Activated CD4-positive, CD25-positive, alpha-beta regulatory T cell (primary cell): ENCODE measurements at places on chromosomes 5 and 9.

- DNase-seq, result no peak
Measured at GRCh38 chr5:76091351-76091750, 8.2 kb downstream of the SV2C start.

DNA sequence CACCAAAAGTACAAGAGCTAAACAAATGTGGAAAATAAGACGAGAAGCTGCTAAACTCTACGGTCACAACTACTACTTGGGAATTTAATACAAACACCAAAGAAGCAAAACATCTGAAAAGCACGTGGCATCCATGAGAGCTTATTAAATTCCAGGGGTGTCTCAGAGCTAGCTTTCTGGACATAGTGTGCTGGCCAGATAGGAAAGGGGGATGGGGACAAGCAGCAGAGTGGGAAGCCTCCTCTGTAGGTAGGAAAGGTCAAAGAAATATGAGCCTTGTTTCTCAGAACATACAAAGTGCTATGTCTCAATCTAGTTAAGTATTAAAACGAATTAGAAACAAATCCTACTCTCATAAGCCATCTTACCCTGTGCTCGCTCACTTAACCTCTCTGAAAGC lies 51.3 kb upstream of the GOLPH3 start:
- no peak for DNase-seq

DNA sequence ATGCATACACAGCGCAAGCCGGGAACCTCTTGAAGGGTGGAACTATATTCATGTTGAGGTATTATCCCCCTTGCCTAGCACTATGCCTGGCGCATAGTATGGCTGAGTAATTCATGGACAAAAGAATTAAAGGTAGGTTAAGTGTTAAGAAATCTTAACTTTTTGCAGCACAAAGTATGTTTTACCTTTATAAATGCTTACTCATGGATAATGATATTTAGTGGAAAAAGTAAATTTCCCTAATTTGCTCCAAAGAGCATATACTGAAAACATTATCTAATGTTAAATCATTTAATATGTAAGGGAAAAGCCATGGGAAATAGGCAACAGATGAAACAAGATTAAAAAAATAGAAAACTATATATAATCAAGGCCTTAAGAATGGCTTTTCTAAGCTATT lies 296.2 kb downstream of the PJA2 start:
- no peak for DNase-seq

- no peak for DNase-seq
Measured at GRCh38 chr5:55604611-55605067, 69.9 kb upstream of the PLPP1 start.

- DNase-seq, result no peak
Measured at GRCh38 chr5:124783285-124783684, 36.8 kb upstream of the ZNF608 start.

DNA sequence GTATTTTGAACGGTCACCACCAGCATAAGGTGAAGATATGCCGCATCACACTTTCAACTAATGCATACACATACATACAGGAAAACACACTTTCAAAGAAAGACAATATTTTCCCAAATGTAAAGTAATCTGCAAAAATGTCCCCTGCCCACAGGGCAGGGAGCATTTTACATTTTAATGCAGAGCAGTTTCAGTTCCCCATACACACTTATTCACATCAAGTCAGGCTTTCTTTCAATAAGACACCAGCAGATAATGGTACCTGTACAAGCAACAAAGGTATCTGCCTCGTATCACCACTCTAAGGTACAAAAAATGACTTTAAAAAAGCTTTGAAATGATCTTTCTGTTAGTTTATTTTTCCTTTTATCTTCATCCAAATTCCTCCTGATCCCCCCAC lies 247.1 kb upstream of the CCNG1 start:
- DNase-seq, result no peak

DNA sequence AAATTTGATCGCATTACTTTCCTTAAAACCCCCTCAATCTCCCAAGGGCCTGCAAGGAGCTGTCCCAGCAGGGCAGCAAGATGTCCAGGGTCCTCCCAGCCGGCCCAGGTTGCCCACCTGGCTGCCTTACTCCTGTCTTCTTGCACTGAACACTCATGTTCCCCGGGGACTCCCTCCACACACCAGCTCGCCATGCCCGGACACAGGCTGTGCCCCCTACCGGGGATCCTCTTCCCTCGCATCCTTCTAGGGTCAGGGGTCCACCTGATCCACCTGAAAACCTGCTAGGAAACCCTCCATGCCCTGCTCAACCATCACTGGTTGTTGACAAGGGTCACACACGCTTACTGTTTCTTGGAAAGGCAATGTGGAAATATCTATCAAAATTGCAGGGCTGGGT lies 172.0 kb upstream of the MSX2 start:
- DNase-seq, result no peak

- no peak for DNase-seq
Measured at GRCh38 chr9:108662091-108662875, 193.5 kb downstream of the ACTL7B start.

DNA sequence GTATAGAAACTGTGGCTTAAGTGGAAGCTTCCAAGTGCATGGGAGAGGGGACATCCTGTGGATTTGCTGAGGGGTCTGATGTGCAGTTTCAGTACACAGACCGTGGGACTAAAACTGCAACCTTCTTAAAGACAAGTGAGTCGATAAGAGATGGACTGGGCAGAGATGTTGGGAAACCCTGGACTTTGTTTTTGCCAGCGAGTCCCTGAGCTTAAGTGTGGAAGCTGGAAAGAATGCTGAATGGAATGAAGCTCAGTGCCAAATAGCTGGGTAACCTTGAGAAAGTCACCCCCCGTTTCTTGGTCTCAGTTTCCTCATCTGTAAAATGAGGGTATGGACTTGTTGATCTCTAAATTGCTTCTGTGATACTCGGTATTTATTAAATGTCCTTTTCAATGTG lies 37.3 kb upstream of the KLF9 start:
- no peak for DNase-seq

DNA sequence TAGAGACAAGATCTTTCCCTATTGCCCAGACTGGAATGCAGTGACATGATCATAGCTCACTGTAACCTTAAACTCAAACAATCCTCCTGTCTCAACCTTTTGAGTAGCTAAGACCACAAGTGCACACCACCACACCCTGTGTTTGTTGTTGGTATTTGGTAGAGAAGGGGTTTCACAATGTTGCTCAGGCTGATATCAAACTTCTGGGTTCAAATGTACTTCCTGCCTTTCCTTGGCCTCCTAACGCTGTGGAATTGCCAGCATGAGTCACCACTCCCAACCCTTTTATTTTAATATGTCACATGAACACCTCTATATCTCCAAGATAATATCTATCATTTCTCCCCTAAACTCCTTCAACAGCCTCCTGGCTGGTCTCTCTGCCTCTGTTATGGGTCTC lies 719.0 kb downstream of the PTPRD start:
- DNase-seq, result no peak

- DNase-seq, result no peak
Measured at GRCh38 chr5:178732281-178732680, 1.8 kb upstream of the ZNF354A start.
